ENCODE measurements at places on chromosomes 4 and X.

DNA sequence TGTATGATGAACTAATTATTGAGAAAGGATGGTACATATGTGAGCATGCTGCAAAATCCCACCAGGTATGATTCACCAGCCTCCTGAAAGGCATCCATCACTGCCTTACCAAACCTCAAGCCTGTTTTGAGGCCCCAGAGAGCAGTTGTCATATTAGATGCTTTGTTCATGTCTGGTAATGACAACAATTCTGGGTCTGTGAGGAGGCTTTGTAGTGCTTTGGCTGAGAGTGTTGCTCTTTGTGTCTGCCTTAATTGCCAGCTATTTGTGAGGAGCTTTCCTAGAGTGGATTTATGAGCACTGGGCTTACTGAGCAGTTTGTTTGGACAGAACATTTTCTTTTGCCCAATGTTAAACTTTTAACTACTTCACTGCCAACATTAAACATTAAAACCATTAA lies 69.2 kb downstream of the HEPH start:
- H3K4me3 ChIP-seq = no peak overlapping the region
- no peak overlapping the region for H3K27ac ChIP-seq
- no peaks in the 10 kb centered on the region for H3K4me1 ChIP-seq
- no peaks in the 10 kb centered on the region for H3K27me3 ChIP-seq
- DNase-seq = no peak

DNA sequence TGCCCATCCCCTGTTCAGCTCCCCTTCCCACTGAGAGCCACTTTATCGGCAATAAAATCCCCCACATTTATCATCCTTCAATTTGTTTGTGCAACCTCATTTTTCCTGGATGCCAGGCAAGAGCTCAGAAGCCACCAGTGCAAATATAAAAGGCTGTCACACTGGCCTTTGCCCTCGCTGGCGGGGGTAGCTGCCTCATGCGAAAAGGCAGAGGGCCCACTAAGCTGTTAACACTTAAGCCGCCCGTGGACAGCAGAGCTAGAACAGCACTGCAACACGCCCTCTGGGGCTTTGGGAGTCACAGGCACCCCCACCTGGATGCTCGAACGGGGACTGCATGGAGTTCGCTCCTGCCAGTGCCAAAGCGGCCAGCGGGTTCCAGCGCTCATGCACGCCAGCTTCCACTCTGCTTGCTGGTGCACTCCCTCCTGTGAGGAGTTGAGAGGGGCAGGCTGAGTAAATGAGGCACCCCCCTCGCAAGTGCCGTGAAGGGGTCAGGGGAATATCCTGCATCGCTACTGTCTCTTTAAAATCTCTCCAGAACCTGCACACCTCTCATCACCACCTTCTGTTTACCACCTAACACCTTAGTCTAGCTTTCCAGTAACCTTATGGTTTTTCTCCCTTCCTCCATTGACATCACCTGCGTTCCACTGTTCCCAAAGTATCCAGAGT lies 99.5 kb downstream of the SORBS2 start:
- no peak for DNase-seq
- no peaks in the 10 kb centered on the region for H3K4me1 ChIP-seq
- no peaks in the 10 kb centered on the region for H3K36me3 ChIP-seq
- no peaks in the 10 kb centered on the region for H3K27me3 ChIP-seq
- no peak overlapping the region for H3K27ac ChIP-seq
- no peak overlapping the region for H3K4me3 ChIP-seq

DNA sequence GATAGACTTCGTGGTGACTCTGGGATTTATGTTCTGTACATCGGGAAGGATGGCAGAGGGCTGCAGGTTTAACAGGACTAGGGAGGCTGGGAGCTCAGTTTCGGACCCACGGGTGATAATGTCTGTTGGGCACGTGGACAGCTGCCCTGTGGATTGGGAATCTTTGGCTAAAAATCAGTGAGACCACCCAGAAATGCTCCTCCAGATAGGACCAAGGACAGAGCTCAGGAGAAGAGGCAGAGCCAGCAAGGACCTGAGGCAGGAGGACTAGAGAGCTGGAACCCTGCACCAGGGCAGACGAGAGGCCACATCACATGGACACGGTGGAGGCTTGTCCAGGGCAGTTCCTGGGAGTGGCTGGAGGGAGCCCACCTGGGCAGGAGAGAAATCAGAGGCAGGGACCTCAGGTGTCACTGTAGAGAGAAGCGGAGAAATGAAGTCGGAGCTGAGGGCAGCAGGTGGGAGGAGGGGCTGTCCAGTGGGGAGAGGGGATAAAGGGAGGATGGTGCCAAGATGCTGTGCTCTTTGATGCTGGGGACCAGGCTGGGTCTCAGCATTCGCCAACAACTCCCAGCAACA lies 79.2 kb downstream of the CPZ start:
- H3K36me3 ChIP-seq = no peaks in the 10 kb centered on the region
- H3K4me3 ChIP-seq = no peak overlapping the region
- no peaks in the 10 kb centered on the region for H3K4me1 ChIP-seq
- no peak overlapping the region for H3K27ac ChIP-seq
- DNase-seq = no peak

GRCh38 chr4:55610381-55610780 lies 18.3 kb upstream of the PDCL2 start:
- no peak overlapping the region for H3K27ac ChIP-seq
- no peak for DNase-seq
- no peaks in the 10 kb centered on the region for H3K4me1 ChIP-seq
- no peaks in the 10 kb centered on the region for H3K27me3 ChIP-seq

- H3K4me1 ChIP-seq = no peaks in the 10 kb centered on the region
- H3K4me3 ChIP-seq = no peak overlapping the region
- H3K36me3 ChIP-seq = no peaks in the 10 kb centered on the region
- no peak overlapping the region for H3K27ac ChIP-seq
- no peak for DNase-seq
Observed at GRCh38 chrX:123918106-123918721, 43.3 kb upstream of the STAG2 start.

- no peaks in the 10 kb centered on the region for H3K4me1 ChIP-seq
- no peak overlapping the region for H3K27ac ChIP-seq
- no peak overlapping the region for H3K4me3 ChIP-seq
- DNase-seq = peak; percentile 85
- no peaks in the 10 kb centered on the region for H3K36me3 ChIP-seq
- H3K27me3 ChIP-seq = no peaks in the 10 kb centered on the region
Observed at GRCh38 chr4:169975131-169975837, 50.9 kb downstream of the MFAP3L start.

DNA sequence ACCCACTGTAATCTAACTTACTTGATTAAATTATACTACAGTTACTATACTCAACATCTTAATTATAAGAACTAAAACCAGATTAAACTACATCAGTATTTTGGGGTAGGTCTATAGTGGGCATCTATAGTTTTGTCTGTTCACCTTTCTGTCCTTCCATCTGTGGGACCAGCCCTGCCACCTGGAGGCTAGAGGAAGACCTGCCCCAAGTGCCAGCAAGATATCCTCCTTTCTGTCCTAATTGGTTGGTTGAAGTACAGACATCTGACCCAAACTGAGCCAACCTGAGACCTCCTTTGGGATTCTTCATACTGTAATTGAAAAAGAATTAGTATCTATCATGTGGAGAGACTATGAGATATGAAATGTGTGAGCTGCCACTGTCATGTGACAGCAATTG lies 172.2 kb upstream of the TLL1 start:
- H3K4me1 ChIP-seq = no peaks in the 10 kb centered on the region
- no peaks in the 10 kb centered on the region for H3K36me3 ChIP-seq
- no peak overlapping the region for H3K27ac ChIP-seq
- no peak for DNase-seq
- H3K4me3 ChIP-seq = no peak overlapping the region

DNA sequence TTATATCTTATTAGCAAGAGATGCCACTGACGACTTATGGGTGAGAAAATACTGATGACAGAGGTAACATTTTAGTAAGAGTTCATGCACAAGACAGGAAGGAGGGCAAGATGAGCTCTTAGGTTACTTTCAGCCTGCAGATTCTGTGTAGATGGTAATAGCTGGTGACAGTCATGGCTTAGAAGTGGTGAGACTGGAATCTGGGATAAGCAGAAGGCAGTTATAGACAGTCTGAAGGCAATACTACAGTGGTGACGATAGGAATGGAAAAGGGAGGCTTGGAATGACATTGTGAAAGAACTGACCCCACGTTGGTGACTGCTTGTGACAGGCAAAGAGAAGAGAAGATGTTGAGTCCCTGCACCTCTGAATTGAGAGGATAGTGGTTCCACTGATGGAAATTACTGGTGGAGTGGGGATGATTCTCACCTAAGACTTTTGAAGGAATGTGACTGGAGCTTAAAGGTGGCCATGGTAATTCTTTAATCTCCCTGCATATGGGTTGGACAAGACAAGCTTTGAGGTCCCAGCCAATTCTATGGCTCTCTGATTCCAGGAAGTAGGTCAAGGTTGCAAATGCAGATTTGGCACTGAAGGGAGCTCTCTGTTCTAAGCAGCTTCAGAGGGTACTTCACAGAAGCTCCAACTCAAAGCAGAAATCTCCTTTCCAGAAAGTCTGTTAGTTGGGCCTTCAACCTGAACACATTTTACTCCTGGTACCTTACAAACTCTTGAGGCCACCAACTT lies 99.7 kb downstream of the RASL11B start:
- H3K27ac ChIP-seq = no peak overlapping the region
- H3K4me3 ChIP-seq = no peak overlapping the region
- DNase-seq = peak; percentile 70
- no peaks in the 10 kb centered on the region for H3K36me3 ChIP-seq
- H3K4me1 ChIP-seq = no peaks in the 10 kb centered on the region

GRCh38 chrX:46849933-46850332 lies 13.1 kb downstream of the RP2 start:
- H3K27ac ChIP-seq = no peak overlapping the region
- peaks cover 2% of the 10 kb centered on the region for H3K36me3 ChIP-seq
- no peaks in the 10 kb centered on the region for H3K4me1 ChIP-seq
- no peak overlapping the region for H3K4me3 ChIP-seq
- H3K27me3 ChIP-seq = no peaks in the 10 kb centered on the region

DNA sequence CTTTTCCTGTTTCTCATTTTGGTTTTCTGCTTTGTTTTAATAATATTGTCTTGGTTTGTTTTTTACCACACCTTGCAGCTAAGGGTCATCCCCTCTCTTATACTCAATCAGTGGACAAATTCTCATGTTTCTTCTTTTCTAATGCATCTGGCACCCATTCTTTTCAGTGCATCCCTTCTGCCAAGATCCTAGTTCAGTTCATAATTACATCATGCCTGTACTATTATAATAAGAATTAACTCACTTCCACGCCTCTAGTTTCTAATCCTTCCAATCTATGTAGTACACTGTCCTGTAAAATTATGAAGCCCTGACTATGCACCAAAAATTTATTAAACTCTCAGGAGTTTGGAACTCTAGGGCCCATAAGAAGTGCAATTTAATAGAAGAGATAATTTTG lies 126.1 kb downstream of the FAT4 start:
- H3K27ac ChIP-seq = no peak overlapping the region
- H3K4me1 ChIP-seq = no peaks in the 10 kb centered on the region
- no peaks in the 10 kb centered on the region for H3K36me3 ChIP-seq
- no peak overlapping the region for H3K4me3 ChIP-seq
- H3K27me3 ChIP-seq = no peaks in the 10 kb centered on the region

- H3K27me3 ChIP-seq = no peaks in the 10 kb centered on the region
- peak overlapping the region; percentile 44 for H3K27ac ChIP-seq
- H3K4me1 ChIP-seq = no peaks in the 10 kb centered on the region
- H3K36me3 ChIP-seq = no peaks in the 10 kb centered on the region
Observed at GRCh38 chr4:173074501-173074946, 94.1 kb upstream of the GALNT7 start.

DNA sequence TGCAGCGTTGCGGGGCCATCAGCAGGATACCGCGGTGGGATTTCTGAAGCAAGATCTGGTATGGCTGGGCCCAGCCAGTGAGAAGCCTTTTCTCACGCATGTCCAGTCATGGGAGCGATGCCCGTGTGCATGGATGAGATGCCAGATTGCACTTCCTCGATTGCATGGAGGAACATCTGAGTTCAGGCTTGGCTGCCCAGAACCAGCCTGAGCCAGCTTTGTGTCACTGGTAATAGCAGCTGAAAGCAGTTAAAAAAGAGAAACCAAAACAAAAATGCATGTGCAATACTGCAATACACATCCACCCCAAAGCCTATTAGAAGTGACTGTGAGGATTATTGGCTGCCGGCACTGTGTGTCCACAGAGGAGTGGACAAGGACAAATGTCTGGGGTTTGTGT lies 59.3 kb downstream of the PSAPL1 start:
- no peak overlapping the region for H3K27ac ChIP-seq
- H3K4me3 ChIP-seq = no peak overlapping the region
- no peaks in the 10 kb centered on the region for H3K4me1 ChIP-seq
- H3K36me3 ChIP-seq = no peaks in the 10 kb centered on the region
- no peak for DNase-seq

GRCh38 chr4:101089168-101089567 lies 258.2 kb downstream of the PPP3CA start:
- no peak overlapping the region for H3K27ac ChIP-seq
- no peak overlapping the region for H3K4me3 ChIP-seq
- H3K27me3 ChIP-seq = no peaks in the 10 kb centered on the region
- no peaks in the 10 kb centered on the region for H3K4me1 ChIP-seq
- H3K36me3 ChIP-seq = no peaks in the 10 kb centered on the region

DNA sequence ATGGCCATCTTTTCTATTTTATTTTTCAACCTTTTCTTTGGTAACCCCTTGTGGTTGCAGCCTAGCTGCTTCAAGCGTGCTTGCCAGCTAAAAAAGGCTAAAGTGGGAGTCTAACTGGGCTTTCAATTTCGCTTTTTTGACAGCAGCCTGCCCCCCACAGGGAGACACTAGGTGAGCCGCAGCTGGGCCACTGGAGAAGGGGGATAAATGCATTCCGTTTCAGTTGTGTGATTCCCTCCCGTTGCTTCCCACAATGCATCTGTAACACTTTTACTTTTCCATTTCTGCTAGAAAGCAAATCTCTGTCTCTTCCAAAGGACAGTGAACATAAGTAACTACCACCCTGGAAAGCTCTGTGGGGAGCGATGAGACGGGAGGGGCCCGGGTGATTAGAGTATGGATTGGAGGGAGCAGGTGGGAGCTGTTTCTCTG lies 86.3 kb upstream of the RAPGEF2 start:
- no peaks in the 10 kb centered on the region for H3K4me1 ChIP-seq
- no peaks in the 10 kb centered on the region for H3K36me3 ChIP-seq
- no peak for DNase-seq
- H3K4me3 ChIP-seq = no peak overlapping the region

DNA sequence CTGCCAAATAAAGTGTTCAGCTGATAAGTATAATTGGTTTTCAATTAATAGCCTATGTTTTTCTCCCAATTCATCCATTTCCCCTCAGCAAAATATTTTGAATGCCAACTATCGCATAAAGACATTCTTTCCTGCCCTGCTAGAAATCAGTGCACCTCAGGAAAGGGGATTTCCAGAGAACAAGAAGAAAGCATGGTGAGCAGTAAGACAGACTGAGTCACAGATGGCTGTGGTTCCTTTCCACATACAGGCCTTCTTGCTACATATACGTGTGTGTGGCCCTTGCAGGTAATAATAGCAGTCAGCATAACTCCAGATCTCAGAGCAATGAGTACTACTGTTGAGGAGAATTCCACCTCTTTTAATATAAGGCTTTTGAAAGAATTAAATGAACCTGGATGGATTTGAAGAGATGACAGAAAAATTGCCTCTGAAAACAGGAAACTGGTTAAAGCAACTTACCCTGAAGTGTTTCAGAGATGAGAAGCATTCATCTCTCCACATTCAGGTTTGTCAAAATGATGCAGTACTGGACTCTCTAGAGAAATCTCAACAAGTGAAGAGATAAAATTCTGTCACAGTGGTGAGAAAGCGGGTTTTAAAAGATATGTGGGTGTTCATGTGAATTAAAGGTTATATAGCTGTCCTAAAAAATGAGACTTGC lies 13.6 kb downstream of the GASK1B start:
- no peak overlapping the region for H3K4me3 ChIP-seq
- peak; percentile 59 for DNase-seq
- no peaks in the 10 kb centered on the region for H3K27me3 ChIP-seq
- peaks cover 5% of the 10 kb centered on the region for H3K4me1 ChIP-seq
- H3K36me3 ChIP-seq = no peaks in the 10 kb centered on the region
- peak overlapping the region; percentile 22 for H3K27ac ChIP-seq
